ENCODE measurements at places on chromosomes 1 and 21.

DNA sequence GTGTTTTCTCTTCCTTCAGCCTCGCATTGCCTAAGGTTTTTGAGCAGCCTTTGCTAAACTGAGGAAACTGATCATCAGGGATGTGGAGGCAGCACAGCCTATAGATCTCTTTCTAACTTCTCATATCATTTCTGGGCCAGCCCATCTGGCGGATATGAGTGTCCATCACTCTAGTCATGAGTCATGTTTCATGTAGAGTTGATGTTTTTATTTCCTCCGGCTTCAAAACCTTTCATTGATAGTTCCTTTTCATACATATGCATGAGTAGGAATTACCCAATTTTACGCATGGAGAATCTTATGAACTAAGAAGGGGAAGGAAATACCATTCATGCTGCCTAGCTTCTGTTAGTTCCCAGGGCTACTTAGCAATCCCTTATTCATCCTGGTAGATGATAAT lies 66.3 kb downstream of the SPATA46 start:
- no peak for DNase-seq

- no peak for DNase-seq
Observed at GRCh38 chr1:243394601-243395464, 139.0 kb downstream of the SDCCAG8 start.

DNA sequence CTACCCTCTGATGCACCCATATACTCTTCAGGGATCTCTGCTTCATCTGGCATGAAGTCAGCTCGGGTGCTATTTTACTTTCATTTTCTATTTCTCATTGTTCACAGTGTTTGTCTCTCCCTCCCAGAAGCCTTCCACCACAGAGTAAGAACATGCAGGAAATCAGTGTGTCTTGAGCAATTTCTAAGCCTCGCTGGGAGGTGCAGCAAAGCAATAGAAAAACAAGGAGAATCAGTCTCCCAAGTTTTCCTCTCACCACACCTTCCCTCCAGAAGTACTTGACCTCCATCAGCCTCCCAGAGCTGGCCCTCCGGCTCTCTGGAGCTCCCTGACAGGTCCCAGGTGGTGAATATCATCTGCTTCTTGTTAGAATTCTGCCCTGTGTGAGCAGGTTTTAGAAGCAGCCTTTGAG lies 594.7 kb upstream of the CAMK1G start:
- DNase-seq = no peak

- no peak for DNase-seq
Observed at GRCh38 chr1:38527373-38527966, 332.1 kb downstream of the RRAGC start.

GRCh38 chr1:178528228-178528952 lies 15.5 kb downstream of the TEX35 start:
- DNase-seq = no peak

DNA sequence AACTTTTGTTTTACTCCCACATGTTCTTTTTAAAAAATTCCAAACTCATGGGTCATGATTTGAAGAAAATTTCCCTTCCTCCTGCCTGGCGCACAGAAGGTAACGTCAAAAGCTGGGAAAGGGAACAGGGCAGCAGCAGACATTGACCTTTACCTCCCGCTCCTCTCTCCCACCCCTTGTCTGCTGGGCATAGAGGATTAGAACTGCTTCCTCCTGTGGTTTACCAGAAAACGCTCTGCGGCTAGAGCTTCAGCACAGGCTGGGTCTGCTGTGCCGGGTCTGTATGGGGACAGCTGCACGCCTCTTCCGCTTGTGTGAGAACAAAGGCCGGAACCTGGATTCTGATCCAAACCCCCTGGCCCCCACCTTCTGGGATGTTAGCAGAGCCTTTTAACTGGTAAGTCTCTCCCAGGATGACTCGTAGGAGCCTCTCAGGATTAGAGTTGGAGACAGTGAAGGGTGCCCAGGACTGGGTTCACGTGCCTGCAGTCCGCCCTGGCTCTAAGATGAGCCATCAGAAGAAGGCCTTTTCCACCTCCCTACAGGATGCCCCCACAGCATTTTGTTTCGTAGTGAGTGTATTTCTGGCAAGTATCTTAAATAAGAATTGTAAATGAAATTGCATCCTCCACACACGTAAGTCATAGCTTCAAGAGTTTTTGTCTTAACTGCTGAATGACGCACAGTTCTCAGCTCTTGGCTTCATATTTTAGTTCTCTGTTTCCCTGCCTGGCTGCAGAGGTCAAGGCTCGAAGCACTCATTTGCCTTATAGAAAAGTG lies 5.2 kb downstream of the H6PD start:
- peak; percentile 57 for DNase-seq

GRCh38 chr21:27292783-27293182 lies 325.9 kb upstream of the ADAMTS5 start:
- no peak for DNase-seq

GRCh38 chr1:234396092-234396491 lies 22.8 kb downstream of the COA6 start:
- DNase-seq = no peak

DNA sequence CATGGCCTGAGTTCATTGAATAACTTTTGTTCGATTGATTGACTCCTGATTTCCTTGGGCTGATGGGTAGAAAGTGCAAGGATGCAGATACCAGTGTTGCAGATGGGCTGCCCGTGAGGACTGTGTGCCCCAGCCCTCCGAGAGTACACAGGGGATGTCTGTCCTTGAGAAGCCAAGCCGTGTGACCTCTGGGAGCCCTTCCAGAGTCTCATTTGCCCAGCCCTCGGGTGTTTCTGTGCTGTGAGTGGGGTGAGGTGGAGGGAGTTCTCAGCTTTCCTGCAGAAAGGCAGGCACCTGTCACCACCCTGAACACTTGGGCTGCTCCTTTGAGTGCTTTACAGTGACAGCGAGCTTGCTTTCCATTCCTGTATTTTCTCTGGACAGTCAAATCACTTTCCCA lies 96.4 kb upstream of the CACNA1E start:
- DNase-seq = no peak

GRCh38 chr1:182035097-182035770 lies 26.3 kb downstream of the ZNF648 start:
- no peak for DNase-seq
